ENCODE measurements at places on chromosomes 3 and 15.

- DNase-seq: no peak
Observed at GRCh38 chr3:111324645-111325044, 217.4 kb upstream of the CD96 start.

DNA sequence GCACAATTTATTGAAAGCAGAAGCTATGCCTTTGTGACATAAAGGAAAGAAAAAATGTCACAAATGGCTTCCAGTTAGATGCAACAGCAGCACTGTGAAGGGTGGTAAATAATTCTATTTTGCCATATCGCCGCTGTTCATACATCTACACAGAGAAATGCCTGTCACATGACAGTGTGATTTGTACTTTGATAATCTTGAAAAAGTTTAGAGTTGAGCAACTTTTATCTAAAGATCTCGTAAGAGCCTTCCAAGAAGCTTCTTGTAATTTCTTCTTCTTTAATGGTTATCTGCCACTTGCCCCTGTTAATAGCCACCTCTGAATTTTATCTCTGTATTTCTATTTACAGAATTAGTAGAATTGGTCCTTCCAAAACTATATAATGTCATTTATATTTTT lies 192.3 kb downstream of the ATP8B4 start:
- DNase-seq: no peak

GRCh38 chr3:123084738-123085237 lies 18.0 kb downstream of the PDIA5 start:
- DNase-seq: peak; percentile 40

GRCh38 chr3:9915254-9916141 lies 1.4 kb upstream of the IL17RC start:
- peak; percentile 67 for DNase-seq

DNA sequence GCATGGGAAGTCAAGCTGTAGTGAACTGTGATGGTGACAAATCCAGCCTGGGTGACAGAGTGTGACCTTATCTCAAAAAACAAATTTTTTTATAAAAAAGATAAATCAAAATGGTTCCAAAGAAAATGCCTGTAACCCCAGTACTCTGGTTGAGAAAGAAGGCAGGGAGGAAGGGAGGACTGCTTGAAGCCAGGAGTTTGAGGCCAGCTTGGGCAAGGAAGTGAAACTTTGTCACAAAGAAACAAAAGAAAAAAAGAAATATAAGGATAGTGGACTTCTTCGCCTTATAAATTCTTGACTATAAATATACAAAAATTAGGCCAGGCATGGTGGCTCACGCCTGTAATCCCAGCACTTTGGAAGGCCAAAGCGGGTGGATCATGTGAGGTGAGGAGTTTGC lies 34.1 kb downstream of the SMARCC1 start:
- DNase-seq: no peak

- DNase-seq: no peak
Observed at GRCh38 chr3:128076483-128077201, 24.4 kb downstream of the SEC61A1 start.

GRCh38 chr3:108085810-108086350 lies 5.0 kb downstream of the CD47 start:
- peak; percentile 6 for DNase-seq

GRCh38 chr3:49553324-49553691 lies 969 bp upstream of the BSN start:
- peak; percentile 52 for DNase-seq

DNA sequence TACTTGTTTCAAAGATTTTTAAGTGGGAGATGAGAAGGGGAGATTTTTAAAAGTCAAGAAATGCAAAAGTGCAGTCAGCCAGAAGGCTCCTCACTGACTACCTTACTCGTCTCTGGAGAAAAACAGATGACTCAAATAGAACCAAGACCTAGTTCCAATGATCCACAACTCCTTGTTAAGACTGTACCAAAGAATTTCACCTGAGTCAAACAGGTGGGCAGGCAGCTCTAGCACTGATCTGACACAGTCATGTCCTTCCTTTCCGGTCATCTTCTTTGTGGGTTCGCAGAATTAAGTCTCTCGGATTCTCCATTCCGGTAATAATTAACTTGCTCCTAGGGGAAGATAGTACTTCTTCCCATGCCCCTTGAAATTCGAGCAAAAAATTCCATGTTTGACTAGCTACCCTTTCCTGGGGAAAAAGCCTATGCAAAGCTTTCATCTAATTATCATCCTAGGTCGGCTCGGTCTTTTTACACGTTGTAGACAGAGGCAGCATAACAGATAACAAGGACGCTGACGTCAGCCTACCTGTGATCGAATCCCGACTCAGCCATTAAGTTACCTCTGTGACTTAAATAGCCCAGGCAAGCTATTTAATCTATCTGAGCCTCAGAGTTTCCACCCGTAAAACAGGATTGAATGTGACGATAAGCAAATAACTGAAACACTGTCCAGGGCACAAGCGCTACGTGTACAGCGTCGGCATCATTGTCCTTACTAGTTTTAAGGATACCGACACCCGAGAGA lies 758 bp downstream of the SELENOK start:
- peak; percentile 14 for DNase-seq

GRCh38 chr3:64228110-64228509 lies 2.8 kb upstream of the PRICKLE2 start:
- no peak for DNase-seq

DNA sequence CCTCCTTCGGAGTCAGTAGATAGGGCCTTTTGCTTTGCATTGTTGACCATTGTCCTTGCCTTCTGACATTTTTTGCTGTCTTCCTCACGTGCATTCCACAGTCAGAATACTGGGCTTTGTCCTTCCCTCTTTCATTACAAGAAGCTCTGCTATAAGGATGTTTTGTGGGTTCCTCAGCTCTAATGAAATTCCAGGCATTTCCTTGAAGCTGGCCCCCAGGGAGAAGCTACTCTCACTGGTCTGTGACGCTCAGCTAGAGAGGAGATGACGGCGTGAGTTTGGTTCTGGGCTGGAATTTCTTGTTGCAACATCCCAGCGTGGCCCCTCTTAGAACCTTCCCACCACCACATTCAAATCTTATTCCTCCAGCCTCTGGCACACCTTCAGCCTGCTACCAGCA lies 210.2 kb downstream of the TJP1 start:
- DNase-seq: no peak

DNA sequence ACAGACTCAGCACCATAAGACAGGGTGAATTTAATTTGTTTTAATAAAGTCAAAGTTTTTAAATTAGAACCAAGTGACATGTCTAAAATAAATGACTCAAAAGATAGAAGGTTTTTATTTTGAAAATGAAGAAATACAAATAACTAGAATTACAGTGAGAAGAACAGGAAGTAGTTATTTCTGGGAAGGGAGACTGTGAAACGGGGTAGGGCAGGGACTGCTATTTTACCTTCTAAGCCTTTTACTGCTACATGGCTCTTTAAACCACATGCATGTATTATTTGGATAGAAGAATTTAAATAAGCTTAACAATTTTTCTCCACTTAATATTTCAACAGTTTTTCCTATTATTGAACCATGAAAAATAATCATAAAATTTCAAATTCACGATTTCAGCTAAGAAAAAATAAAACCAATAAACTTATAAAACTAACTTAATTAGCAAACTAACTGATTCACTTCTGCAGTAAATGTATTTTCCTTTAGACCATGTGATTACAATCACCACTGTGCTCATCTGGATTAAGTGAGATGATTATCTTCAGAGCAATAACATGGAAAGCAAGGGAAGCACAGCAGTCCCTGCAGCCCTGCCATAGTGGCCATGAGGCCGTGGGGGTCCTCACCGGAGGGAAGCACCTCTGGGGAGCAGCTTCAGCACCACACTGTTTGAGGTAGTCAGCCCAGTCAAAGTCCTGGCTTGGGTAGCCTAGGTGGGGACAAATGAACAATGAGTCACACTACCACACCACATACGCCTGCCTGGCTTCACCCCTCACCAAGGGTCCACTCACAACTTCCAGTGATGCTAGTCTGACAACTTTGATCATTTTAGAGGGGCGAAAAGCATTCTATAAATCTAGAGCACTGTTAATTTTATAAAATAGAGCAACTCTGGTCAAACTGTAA lies 28.3 kb upstream of the STIMATE start:
- no peak for DNase-seq

GRCh38 chr3:126573492-126574117 lies 14.9 kb upstream of the C3orf22 start:
- no peak for DNase-seq

- no peak for DNase-seq
Observed at GRCh38 chr3:58238830-58239229, 1.2 kb downstream of the ABHD6 start.

DNA sequence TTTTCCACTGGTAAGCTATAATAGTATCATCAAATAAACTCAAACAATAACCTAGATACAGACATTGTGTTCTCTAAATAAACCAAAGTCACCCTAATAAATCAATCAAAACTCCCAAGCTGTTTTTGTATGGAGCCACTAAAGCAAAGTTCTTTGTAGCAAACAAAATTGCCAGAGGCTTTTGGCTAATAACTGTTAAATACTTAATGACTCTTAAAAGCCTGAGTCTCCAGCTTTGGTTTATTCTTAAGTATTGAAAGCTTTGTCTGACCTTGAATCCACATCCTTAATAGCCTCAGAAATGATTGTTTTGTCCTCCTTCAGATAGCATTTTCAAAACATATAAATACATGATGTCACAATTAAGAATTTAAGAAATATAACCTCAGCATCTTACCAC lies 725.3 kb downstream of the SI start:
- DNase-seq: no peak

- no peak for DNase-seq
Observed at GRCh38 chr3:99768126-99768525, 49.5 kb upstream of the CMSS1 start.

DNA sequence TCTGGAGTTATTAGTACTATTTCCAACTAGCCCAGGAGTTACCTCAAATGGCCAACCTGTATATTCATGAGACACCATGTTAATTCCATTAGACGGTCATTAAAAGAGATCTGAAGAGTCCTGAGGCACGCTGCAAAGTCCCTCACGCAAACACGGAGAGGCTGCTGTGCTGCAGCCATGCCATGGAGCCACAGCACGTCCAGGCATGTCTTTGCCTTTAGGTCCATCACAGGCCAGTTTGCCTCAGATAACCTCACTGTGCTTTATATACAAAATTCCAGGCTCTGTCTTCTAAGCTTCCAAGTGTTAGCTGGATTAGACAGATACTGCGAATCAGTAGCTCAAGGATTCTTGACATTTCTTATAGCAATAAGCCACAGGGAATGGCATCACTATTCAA lies 9.8 kb upstream of the PLAAT1 start:
- no peak for DNase-seq

GRCh38 chr3:107939691-107940442 lies 151.0 kb downstream of the CD47 start:
- DNase-seq: no peak

DNA sequence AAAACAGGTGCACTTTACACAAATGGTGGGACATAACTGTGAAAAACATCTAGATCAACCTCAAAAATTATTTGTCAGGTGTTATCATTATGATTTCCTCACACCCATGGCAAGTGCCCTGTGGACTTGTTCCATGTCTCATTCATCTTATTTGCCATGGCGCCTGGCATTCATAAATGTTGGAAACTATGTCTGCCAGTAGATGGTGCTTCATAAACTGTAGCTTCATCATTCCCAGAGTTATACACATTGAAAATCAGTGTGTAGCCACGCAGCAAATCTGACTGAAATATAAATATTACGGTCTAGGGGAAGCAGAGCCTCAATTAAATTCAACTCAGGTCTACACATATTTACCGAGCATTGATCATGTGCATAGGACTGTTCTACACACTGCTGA lies 90.7 kb downstream of the IMPG2 start:
- peak; percentile 23 for DNase-seq

GRCh38 chr3:39192490-39193092 lies at the start of gene XIRP1:
XIRP1 (minus strand) TSS chr3:39192595; CDS start chr3:39189445, 3,150 bp downstream.
- DNase-seq: peak; percentile 48

DNA sequence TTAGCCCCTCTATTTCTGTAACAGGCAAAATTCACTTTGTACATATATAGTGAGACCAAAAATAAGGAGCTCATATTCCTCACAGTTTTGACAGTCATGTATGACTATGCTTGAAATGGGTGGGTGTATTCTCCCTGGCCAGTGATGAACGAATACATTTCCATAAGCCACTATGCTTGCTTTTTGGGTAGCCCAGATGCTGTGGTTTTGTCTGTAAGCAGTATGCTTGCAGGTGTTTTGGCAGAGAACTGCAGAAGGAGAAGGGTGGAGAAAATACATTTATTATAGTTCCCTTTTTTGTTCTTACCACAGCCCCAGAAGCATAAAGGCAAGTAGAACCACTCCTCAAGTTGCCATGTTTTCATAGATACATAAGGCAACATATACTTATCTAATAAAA lies 131.2 kb downstream of the RBMS3 start:
- no peak for DNase-seq

DNA sequence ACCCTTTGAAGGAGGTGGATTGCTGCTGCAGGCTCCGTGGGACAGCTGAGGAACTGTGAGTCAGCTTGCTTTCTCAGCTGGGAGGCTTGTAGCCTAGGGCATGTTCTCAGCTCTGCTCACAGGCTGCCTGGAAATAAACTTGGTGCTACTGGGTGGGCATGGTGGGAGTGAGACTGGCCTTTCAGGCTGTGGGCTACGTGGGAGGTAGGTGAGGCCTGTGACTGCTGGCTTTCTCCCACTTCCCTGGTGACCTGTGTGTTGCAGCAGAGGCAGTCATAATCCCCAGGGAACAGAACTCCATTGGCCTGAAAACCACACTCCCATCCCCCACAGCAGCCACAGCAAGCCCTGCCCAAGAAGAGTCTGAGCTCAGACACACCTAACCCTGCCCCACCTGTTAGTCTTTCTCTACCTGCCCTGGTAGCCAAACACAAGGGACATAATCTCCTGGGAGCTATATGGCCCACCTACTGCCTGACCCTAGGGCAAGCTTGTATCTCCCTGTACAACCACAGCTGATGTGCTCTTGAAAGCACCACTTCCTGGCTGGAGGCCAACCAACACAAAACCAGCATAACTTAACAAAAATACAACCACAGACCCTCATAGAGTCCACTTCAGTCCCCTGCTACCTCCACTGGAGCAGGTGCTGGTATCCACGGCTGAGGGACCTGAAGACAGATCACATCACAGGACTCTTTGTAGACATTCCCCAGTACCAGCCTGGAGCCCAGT lies 236.5 kb downstream of the SQOR start:
- DNase-seq: no peak

DNA sequence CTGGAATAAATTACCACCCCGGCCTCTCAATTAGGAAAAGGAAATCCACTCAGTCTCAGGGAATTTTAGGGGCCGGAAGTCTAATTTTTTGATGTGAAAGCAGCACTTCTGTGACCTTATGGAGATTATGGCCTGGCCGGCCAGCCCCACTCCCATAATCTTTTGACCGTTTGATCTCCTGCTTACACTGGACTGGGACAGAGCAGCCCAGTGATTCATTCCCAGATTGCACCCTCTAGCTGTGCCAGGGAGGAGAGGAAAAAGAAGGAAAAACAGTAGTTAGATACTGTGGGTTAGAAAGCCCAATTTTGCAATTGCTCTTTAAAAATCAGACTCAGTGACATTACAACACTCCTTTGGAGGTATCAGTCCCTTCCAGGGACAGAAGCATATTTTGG lies 32.4 kb downstream of the GJD2 start:
- peak; percentile 39 for DNase-seq

DNA sequence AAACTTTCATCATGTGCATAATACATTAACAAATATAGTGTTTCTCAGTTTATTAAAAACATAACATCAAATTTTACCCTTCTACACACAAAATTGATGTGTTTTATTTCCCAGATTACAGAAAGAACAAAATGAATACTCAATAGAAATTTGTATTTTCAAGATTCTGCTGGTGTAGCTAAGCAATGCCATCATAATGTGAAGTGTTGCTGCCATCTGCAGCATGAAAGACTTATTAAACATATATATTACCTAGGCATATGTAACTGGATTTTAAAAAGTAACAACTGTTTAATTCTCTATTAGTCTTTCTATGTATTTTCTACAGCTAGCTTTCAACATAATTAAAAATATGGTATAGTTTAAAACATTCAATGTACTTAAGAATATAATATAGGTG lies 27.5 kb downstream of the PLSCR5 start:
- peak; percentile 54 for DNase-seq
